Kidney epithelial cell (primary cell): ENCODE measurements at places on chromosomes 5 and 9. TPM values are rescaled to one million over a fixed set of nuclear protein-coding genes. Genes with fewer than 3 reads are reported as not detected.

The TRMO gene
- total RNA-seq, result 23.9 and 39.0 TPM in 2 replicates

The DEPDC1B gene
- total RNA-seq, result 10.6 TPM in 2 replicates

The ZNF483 gene
- 4.2 and 5.2 TPM in 2 replicates for total RNA-seq

The PIP5KL1 gene
- 3.6 and 4.2 TPM in 2 replicates for total RNA-seq

The INSL4 gene
- total RNA-seq, result not detected in 2 replicates

The TOMM5 gene
- 111 and 127 TPM in 2 replicates for total RNA-seq

The SLC36A1 gene
- total RNA-seq, result 9.1 and 13.8 TPM in 2 replicates
